Pancreas (tissue), 10 donors: ENCODE measurements at places on chromosomes 1 and 21. TPM values are rescaled to one million over a fixed set of nuclear protein-coding genes. Genes with fewer than 3 reads are reported as not detected.

DNA sequence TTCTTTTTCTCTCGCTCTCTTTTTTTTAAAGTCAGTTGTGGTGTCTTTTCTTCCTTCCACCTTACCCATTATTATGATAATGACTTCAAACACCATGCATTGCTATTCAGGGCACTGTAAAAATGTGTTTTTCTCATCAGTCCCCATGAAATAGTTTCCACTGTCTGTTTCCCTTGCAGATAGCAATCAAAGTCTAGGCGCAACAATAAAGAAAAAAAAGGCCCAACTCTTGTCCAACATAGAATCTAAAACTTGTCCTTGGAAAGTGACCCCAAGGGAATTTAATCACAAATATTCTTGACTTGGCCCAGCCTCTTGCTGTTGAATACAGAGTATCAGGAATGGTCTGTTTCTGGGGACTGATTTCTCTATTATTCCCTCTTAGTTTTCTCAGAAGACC is 382.5 kb downstream of the PLPP3 start:
- H3K4me1 ChIP-seq, result no peaks in the 10 kb centered on the region
- H3K27ac ChIP-seq, result no peak overlapping the region
- no peak overlapping the region for H3K4me3 ChIP-seq
- H3K27me3 ChIP-seq, result no peaks in the 10 kb centered on the region

The F13B gene
- polyA plus RNA-seq, result not detected

- H3K4me1 ChIP-seq, result no peaks in the 10 kb centered on the region
- DNase-seq, result no peak
- no peaks in the 10 kb centered on the region for H3K36me3 ChIP-seq
- no peaks in the 10 kb centered on the region for H3K27me3 ChIP-seq
These were observed 119.9 kb downstream of the FASLG start for GRCh38 chr1:172778456-172779455.

- no peak overlapping the region for H3K4me3 ChIP-seq
- H3K27me3 ChIP-seq, result no peaks in the 10 kb centered on the region
- H3K4me1 ChIP-seq, result no peaks in the 10 kb centered on the region
These were observed 20.9 kb downstream of the BATF3 start for GRCh38 chr1:212678456-212679410.

The OLFML3 gene
- polyA plus RNA-seq, result 9.1 TPM

The TNFRSF18 gene
- 1.2 TPM for polyA plus RNA-seq

DNA sequence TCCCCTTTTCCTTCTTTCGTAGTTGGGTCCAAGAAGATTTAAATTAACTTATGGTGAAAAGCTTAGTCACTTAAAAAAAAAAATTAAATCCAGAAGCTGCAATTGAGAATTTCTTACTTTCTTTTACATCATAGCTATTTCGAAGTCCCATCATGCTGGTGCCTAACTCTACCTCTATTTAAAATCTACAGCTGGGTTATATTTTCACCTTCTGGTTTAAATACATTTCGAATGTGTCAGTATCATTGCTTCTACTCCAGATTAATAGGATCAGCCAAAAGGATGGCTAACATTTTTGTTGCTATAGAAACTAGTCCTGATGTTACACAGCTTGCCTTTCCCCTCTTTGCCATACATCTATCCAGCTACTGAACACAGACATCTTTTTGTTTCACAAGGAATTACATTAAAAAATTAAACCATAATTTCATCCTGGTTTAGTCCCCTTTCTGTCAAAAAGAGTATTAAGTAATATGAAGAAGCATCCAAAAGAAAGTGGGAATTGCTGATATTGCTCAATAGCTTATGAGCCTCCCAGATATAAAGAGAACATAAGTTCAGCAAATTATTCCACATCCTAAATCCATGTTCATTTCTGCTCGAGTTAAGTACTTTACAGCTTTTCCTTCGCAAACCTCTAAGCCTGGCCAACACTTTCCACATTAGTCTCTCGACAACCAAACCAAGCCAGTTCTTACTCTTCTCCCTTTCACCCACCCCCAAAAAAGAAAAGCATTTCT is 396.7 kb upstream of the DAB1 start:
- H3K4me3 ChIP-seq, result no peak overlapping the region
- no peak overlapping the region for H3K27ac ChIP-seq
- DNase-seq, result no peak
- no peaks in the 10 kb centered on the region for H3K27me3 ChIP-seq

DNA sequence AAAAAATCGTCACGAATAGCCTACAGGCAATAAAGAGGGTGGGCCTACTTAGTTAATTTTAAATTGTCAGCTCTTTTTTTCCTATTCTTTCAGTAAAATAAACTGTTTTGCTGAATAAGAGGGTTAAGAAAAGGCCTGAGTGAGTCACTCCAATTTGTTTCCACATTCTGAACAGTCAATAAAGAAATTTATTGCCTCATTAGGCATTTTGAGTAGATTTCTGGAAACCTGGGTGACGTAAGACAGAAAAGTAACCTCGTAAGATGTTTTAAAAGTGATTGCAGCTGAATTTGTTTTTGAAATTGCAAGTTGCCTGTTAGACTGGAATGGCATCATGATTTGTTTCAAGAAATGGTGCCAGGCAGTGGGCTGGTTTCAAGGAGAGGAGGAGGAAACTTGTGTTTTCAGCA is 439.3 kb downstream of the USP25 start:
- H3K36me3 ChIP-seq, result no peaks in the 10 kb centered on the region
- H3K27me3 ChIP-seq, result no peaks in the 10 kb centered on the region
- DNase-seq, result no peak
- H3K4me1 ChIP-seq, result no peaks in the 10 kb centered on the region
- no peak overlapping the region for H3K4me3 ChIP-seq

The ECM1 gene
- 2.6 TPM for polyA plus RNA-seq

The BCAN gene
- polyA plus RNA-seq, result not detected

GRCh38 chr1:45518910-45519309 is 2.8 kb downstream of the PRDX1 start:
- DNase-seq, result no peak
- peaks cover 10% of the 10 kb centered on the region for H3K36me3 ChIP-seq
- peak overlapping the region; percentile 39 for H3K27ac ChIP-seq
- no peaks in the 10 kb centered on the region for H3K27me3 ChIP-seq
- H3K4me3 ChIP-seq, result no peak overlapping the region
- H3K4me1 ChIP-seq, result peaks cover 13% of the 10 kb centered on the region

The IPP gene
- 3.5 TPM for polyA plus RNA-seq

The NUAK2 gene
- 9.5 TPM for polyA plus RNA-seq

DNA sequence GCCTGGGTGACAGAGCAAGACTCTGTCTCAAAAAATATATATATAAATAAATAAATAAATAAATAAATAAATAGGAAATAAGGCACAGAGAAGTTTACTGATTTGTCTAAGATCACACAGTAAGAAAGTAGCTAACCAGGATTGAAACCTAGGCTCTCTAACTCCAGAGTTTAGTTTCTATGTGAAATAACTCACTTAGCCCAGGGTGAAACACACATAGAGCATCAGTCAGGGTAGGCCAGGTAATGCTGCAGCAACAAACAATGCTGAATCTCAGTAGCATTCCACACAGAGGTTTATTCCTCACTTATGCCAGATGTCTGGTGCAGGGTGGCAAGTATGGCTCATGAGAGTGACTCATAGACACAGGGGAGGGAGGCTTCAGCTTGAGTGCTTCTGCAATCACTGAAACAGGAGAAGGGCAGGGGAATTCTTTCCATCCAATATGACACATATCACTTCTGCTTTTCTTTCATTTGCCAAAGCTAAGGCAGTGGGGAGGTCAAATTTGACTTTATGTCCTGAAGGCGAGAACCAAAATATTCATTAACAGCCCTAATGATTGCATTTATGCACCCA is 37.1 kb upstream of the KANK4 start:
- H3K27me3 ChIP-seq, result no peaks in the 10 kb centered on the region
- no peaks in the 10 kb centered on the region for H3K4me1 ChIP-seq

- no peaks in the 10 kb centered on the region for H3K27me3 ChIP-seq
- no peak for DNase-seq
- H3K27ac ChIP-seq, result no peak overlapping the region
- no peaks in the 10 kb centered on the region for H3K36me3 ChIP-seq
- no peak overlapping the region for H3K4me3 ChIP-seq
- H3K4me1 ChIP-seq, result no peaks in the 10 kb centered on the region
These were observed 35.9 kb downstream of the USP24 start for GRCh38 chr1:55179177-55179835.

DNA sequence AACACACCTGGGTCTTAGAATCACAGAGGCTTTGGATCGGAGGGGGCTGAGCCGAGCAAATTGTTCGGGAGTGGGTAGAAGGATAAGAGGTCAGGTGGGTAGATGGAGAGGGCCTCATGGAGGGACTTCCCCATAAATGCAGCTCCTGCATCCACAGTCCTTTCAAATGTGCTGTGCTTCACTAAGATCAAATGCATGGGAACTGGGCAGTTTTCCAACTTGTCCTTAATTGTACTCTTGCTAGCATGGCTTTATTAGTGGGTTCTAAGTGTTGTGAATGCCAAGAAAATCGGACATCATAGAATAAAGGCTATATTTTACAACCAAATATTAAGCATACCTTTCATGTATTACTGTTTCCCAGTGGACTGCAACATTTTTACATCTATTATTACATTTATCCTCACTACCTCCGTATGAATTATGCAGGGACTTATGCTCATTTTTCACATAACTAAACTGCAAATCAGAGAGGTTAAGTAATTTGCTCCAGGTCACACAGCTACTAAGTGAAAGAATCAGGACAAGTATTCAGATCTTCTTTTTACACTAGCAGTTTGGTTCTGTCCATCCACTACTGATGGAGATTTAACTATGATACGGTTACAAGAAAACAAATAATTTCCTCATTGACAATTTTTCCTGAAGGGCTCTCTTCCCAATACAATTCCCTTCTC is 174.5 kb upstream of the RUNX1 start:
- H3K27ac ChIP-seq, result no peak overlapping the region
- no peak for DNase-seq
- no peaks in the 10 kb centered on the region for H3K36me3 ChIP-seq
- no peak overlapping the region for H3K4me3 ChIP-seq
- H3K27me3 ChIP-seq, result no peaks in the 10 kb centered on the region

- H3K27ac ChIP-seq, result no peak overlapping the region
- no peak overlapping the region for H3K4me3 ChIP-seq
- DNase-seq, result no peak
- H3K36me3 ChIP-seq, result peaks cover 4% of the 10 kb centered on the region
- H3K4me1 ChIP-seq, result peaks cover 13% of the 10 kb centered on the region
These were observed 55.9 kb downstream of the MACO1 start for GRCh38 chr1:25486602-25487001.

DNA sequence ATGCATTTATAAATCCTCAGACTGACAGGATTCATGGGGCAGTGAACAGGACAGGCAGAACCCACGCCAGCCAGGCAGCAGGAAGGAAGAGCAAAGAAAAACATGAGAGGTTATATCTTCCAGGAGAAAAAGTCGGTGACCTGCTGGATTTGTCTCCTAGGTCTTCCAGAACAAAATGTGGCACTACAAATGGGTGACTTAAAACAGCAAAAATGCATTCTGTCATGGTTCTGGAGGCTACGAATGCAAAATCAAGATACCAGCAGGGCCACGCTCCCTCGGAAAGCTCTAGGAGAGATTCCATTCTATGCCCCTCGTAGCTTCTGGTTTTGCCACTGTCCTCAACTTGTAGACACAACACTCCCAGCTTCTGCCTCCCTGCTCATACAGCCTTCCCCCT is 63.4 kb downstream of the PSMG1 start:
- H3K27me3 ChIP-seq, result no peaks in the 10 kb centered on the region
- no peak for DNase-seq
- no peaks in the 10 kb centered on the region for H3K36me3 ChIP-seq
- no peaks in the 10 kb centered on the region for H3K4me1 ChIP-seq
- no peak overlapping the region for H3K4me3 ChIP-seq
